DMS 273 treated with DMSO at 0.1 percent for 48 hours (cell line): ENCODE measurements at places on chromosomes 13 and 19.

DNA sequence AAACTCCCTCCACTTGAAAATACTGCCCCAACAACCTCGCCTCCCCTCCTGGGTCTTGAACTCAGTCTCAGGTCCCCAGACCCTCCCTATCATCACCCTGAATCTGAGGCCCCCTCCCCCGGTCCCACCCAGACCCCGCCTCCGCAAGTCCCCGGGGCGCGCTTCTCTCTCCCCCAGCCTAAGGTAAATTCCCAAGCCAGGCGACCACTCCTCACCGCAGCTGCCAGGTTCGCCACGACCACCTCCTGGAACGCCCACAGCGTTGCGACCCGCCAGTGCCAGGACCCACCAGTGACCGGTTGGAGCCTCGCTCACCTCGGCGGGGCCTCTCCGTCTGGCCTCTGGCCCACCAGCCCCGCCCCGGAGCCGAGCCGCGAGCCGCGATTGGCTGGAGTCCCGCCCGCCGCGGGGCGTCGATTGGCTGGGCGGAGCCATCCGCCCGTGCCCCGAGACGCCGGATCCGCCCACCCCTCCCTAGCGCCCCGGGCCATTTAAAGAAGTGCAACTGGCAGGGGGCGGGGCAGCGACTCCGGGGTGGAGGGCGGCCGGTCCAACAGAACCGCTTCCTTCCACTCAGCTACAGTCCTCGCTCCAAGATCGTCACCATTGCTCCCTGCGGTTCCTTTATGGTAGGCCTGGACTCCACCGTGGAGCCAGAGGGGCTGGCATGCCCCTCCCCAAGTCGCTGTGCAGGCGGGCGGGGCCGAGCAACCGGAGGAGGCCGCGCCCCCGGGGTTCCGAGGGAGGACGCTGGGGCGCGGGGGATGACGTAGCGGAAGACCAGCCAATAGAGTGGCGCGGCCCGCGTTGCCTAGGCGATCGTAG is at the start of gene SERTAD3:
SERTAD3 (minus strand) TSS at position 336 of the 825 bp plus-strand sequence. CDS start 2,255 bp downstream, outside the sequence.
- peak; percentile 89 for DNase-seq

- no peak for DNase-seq
Measured at GRCh38 chr19:14440049-14440448, 6.9 kb downstream of the PKN1 start.

DNA sequence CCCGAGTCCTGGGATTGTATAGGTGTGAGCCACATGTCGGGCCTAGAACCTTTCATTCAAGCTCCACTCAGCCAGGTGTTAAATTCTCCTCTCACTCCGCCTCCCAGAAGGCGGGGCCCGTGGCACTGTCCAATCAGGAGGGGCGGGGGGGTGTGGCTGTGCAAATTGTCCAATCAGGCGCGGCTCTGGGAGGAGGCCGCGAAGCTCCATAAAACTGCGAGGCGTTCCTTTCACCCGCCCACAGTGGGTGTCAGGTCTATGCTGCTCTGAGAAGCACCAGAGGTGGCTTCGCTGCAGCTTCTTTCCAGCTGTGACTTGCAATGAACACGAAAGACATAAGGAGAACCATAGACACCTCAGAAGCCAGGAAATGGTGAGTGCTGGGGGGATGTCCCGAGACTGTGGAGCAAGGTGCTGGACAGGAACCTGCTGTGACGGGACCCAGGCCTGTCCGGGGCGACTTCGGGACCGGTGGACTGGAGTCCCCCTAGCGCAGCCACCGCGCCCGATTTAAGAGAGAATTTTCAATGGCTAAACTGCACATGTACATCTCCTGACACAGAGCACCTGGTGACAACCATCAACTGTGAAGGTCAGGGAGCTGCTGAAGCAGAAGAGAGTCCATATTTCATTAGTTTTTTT is 3.0 kb upstream of the ZNF136 start:
- no peak for DNase-seq

DNA sequence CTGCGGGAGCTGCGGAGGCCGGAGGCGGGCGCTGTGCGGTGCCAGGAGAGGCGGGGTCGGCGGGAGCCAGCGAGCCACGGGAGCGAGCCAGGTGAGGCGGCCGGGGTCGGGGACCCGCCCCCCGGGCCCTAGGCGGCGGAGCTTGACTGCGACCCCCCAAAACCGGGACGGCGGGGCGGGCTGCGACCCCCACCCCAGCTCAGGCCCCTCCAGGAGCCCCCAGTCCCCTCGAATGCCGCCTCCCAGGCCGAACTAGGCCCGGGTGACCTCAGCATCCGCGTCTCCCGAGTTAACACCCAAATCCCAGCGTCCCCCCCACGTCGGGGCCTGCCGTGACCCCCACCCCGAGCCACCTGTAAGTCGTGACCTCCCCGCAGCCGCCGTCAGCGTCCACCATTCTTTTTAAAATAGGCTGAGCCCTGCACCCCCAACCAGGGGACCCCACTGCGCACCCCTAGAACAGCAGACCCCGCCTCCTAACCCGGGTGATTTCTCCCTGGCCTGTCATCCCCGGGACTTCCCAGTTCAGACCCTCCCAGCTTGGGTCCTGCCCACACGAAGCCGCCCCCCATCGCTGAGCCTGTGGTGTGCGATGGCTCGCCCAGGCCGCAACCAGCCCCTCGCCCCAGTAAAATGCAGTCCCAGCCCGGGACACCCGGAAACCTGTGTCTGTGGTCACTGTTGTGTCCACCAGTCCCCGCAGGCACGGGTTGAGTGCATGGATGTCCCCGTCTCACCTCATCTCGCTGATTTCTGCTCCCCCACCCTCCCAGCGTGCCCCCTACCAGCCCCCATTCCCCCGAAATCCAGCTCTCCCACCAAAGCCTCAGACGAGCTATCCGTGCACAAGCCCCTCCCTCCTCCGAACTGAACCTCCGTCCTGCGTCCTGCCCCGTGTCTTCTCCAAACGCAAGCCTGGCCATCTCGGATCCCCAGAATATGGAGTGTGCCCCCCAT is 551 bp downstream of the FZR1 start:
- no peak for DNase-seq

DNA sequence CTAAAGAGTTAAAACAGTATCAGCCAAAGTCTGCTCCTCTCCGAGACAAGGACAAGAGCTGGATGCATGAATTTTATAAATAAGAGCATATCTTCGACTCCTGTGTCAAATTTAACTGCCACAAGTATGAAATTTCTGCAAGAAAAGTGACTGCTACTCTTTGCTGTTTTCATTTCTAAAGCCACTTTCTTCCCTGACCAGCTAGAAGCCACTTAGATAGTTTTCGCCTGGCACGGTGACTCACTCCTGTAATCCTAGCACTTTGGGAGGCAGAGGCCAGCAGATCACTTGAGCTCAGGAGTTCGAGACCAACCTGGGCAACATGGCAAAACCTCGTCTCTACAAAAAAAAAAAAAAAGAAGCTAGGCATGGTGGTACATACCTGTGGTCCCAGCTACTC is 61.3 kb downstream of the ENOX1 start:
- no peak for DNase-seq

DNA sequence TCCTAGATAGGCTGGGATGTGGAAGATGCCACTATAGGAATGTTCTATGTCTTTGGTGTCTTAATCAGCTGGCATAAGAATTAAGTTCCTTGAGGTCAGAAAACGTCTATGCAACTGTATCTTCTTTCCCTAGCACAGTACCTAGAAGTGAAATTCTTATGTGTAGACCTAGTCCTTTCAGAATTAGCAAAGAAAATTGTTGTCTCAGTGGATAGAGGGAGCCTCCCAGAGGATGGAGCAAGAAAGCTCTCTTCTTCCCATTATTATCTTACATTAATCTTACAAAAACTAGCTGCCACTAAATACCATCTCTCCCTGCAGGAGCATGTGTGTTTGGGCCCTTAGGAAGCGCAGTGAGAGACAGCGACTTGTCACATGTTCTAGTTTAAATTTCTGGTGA is 11.6 kb downstream of the CLDN10 start:
- DNase-seq = no peak

GRCh38 chr13:103078158-103078557 is 11.9 kb upstream of the SLC10A2 start:
- DNase-seq = no peak

GRCh38 chr19:17862711-17863519 is 3.2 kb downstream of the RPL18A start:
- DNase-seq = no peak

DNA sequence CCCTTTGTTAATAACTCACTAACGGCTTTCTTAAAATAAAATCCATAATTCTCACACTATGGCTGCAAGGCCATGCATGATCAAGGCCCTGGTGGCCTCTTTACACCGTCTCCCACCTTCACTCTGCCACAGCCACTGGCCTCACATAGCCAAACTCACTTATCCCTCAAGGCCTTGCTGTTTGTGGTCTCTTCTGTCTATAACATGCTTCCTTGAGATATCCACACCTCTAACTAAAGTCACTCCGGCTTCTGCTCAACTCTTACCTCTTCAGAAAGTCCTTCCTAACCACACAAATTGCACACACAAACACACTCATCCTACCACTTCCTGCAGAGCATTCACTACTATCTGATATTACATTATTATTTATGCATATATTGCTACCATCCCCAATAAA is 262.5 kb downstream of the DIAPH3 start:
- DNase-seq = no peak

GRCh38 chr13:46295491-46296114 is 83.9 kb downstream of the LRRC63 start:
- no peak for DNase-seq

DNA sequence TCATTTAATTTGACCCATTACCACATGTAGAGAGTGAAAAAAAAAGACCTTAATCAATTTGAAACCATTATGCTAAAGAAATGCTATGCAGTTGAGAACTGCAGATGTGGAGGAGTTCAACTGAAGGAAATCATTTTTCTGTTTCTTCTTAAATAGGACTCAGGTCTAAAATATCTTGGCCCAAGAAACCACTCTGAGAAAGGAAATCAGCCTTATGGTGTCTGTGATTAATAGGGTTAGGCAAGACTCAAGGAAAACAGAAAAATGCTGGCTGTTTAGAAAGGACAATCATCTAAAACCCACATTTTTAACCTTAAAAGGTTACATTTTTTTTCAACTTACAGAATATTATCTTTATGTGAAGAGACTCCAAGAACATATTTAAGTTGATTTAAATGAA is 1.9 kb upstream of the SLITRK1 start:
- DNase-seq = no peak

DNA sequence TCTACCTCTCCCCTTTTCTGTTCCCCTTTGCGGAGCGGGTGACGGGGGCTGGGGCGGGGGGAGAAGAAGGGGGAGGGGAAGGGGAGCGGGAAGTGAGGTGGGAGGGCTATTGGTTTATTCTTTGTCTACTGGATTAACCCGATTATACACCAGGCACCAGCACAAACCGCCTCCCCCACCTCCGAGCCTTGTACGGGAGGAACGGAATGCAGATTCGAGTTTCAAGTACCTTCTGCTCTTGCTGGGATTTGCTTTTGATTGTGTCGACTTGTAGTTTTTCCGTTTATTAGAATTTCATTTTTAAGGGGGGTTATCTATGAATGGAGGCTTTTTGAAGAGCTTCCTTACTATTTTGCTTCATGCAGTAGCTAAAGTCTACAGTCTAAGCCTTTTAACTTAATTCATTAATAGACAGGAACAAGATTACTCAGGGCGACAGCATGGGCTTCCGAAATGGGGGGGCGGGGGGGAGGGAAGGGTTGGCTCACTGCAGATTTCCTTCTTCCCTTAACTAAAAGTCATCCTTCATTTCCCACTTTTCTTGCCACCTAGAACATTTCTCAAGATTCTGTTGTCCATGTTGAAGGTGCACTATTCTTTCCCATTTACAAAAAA is 937 bp upstream of the SPRY2 start:
- peak; percentile 46 for DNase-seq

GRCh38 chr19:41957838-41958366 is 1.2 kb downstream of the RABAC1 start:
- DNase-seq = peak; percentile 68

DNA sequence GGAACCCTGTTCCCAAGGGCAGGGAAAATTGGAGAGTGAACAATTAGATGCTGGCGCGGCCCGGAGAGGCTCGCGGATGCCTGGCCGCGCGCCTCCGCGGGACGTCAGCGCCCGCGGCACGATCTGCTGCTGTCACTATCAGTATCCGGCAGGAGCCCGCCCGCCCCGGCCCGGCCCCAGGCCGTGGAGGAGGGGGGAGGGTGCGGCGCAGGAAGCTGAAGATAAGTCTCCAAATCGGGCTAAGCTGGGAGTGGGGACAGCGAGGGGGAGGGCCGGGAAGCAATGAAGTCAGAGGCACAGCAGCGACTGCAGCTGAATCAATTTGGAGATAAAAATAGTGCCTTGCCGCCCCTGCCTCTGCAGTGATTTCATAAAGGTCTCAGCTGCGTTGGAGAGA is 441.5 kb upstream of the KLF12 start:
- DNase-seq = no peak

DNA sequence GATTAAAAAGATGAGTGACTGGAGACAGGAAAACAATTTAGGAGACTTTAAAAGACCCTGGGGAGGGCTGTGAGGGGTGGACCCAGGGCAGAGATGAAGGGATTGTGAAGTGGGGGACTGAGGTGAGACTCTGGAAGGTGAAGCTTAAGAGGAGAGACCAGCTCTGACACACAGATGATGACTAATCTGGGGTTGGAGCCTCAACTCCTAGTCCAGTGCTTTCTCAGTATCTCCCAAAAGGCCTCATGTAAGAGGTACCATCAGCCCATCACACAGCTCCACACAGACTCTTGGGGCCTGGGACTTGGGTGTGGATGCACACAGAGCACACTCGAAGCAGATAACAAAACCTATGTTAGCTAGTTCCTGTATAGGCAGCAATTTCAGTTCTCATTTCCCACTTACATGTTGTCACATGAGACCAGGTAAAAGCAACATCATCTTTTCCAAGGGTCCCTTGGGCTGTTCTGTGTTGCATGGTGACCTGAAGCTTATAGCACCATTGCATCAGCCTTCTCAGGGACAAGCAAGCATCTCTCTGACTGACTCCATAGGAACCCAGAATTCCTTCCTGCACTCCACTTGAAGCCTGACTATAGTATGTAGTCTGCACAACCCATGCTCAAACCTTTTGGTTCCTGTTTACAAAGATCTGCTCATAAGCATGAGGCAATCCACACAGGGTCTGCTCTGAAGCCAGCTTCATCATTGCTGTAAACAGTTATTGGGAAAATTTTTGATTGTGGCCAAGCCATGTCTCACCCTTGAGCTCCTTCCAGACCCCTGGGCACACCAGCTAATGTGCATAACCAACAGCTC is 88.6 kb upstream of the MYCBP2 start:
- DNase-seq = no peak

DNA sequence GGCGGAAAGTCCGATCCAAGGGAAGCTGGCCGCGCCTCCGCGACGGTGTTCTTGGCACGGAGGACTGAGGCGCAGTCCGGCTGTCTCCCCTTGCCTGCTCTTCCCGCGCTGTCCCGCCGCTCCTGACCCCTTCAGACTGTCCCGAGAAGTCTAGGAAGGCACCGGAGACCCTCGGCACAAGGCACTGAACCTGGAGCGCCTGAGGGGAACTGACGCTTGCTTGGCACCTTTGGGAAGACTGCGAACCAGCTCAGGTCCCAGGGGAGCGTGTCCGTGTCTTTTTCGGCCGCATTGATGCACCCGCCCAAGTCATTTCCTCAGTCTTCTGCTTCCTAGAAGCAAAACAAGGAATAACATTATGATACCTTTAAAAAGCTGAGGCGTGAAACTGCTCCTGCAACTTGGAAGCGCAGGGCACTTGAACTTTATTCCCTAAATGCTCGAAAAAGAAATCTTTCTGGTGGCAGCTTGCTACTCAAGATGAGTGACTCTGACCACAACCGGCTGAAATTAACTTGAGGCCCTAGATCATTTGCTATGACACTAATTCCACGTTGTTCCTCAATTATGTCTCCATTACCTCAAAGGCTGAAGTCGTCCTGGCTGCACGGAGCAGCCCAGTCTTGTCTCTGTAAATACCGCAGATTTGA is 735 bp upstream of the FLT1 start:
- no peak for DNase-seq
